Heart right ventricle (tissue), 16 donors: ENCODE measurements at places on chromosomes 7 and 10. TPM values are rescaled to one million over a fixed set of nuclear protein-coding genes. Genes with fewer than 3 reads are reported as not detected.

DNA sequence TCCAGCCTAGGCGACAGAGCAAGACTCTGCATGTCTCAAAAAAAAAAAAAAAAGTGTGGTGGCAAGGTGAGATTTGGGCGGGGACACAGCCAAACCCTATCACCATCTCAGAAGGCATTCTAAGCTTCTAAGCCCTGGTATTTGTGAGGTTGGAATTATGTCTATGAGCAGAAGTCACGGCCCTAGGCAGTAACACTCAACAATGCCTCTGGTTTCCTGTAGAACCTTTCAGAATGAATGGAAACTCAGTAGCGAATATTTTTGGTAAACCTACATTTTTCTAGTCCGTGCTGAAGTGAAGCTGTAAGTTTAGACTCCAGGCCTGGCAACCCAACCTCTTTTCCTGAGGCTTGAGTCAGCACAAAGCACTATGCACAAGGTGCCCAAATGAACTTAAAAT, 88.3 kb downstream of the FAM107B start:
- no peak for DNase-seq

CPA1 gene
- polyA plus RNA-seq: 0.35 TPM

GRCh38 chr7:90007831-90008230, 146.4 kb upstream of the STEAP1 start:
- DNase-seq: no peak

FAM171A1 gene
- polyA plus RNA-seq: 7.7 TPM

ACSM6 gene
- not detected for polyA plus RNA-seq

GRCh38 chr7:25091779-25092178, 33.3 kb downstream of the CYCS start:
- no peak for DNase-seq

DNA sequence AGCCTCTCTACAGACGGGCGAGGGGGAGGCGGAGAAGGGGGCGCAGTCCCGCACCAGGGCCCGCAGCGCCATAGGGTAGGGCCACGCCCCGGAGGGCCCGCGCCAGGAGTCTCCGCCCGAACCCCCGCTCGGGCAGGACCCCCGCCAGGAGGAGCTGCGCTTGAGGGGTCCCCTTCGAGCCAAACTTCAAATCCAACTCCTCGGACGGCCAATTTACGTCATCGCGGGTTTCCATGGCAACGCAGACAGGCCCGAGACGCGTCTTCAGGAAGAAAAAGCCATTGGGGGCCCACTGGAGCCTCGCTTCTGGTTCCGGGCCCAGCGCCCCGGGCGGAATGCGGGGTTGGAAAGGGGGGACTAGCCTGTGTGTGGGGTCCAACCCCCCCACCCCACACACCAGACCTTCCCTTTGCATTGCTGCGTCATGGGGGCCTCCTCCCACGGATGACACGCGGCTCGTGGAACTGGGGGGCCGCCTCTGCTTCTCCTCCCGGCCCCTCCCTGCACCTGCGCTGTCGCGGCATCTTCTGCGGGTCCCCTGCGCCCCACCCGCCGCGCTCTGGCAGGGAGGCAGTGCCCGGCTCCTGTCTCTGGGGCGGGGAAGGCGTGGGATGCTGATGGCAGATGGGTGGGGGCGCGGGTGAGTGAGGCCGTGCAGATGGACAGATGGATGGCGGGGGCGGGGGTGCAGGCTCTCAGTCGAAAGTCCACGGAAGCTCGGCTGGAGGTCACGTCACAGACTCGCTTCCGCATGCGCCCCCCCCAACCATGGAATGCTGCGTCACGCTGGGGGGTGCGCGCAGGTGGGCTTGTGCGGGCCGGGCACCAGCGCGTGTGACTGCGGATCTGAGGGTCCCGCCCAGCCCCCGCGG, 1.2 kb downstream of the CALY start:
- DNase-seq: peak; percentile 56

DNA sequence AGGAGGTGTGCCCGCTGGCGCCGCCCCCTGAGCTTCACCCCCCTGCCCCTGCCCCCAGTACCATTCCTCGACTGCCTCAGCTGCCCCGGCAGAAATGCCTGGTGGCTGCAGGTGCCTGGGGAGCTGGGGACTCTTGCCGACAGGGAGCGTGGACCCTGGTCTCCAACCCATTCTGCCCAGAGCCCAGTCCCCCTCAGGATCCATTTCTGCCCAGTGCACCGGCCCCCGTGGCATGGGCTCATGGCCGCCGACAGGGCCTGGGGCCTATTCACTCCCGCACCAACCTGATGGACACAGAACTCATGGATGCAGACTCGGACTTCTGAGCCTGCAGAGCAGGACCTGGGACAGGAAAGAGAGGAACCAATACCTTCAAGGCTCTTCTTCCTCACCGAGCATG, 12.7 kb upstream of the AHCYL2 start:
- no peak for DNase-seq

SLC18A3 gene
- polyA plus RNA-seq: not detected

INSYN2A gene
- not detected for polyA plus RNA-seq

BPGM gene
- polyA plus RNA-seq: 19.7 TPM

C7orf57 gene
- not detected for polyA plus RNA-seq

PRTFDC1 gene
- 5.6 TPM for polyA plus RNA-seq

- DNase-seq: peak; percentile 49
Observed at GRCh38 chr7:2638224-2638991, 6.6 kb downstream of the TTYH3 start.

DNA sequence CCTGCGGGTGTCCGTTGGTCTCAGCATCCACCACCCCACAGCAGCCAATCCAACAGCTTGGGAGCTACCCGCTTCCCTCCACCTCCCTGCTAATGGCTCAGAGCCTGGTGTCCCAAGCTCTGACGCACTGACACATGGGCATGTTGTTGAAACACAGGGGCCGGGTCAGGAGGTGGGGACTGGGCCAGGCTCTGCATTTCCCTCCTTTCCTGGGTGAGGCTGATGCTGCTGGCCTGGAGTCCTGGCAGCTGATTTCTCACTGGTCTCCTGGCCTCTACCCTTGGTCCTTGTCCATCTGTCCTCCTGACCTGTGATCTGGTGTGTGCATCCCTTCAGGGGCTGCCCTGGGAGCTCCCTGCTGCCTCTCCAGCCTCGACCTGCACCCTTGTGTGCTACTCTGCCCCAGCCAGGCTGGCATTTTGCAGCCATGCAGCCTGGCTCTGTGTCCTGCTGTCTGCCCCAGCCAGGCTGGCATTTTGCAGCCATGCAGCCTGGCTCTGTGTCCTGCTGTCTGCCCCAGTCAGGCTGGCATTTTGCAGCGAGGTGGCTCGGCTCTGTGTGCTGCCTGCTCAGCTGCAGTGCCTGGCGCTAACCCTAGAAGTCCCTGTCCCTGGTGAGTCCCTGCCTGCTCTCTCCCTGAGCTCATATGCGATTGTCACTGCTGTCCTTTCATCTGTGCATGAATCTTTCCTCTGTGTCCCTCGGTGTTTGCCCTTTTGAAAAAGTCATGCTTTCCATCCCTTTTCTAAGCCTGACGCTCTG, 14.0 kb downstream of the AMZ1 start:
- DNase-seq: peak; percentile 38

GRCh38 chr7:41994746-41995110, 242.3 kb downstream of the GLI3 start:
- DNase-seq: no peak

LIPF gene
- polyA plus RNA-seq: 0.95 TPM

PIK3AP1 gene
- polyA plus RNA-seq: 1.0 TPM

DNA sequence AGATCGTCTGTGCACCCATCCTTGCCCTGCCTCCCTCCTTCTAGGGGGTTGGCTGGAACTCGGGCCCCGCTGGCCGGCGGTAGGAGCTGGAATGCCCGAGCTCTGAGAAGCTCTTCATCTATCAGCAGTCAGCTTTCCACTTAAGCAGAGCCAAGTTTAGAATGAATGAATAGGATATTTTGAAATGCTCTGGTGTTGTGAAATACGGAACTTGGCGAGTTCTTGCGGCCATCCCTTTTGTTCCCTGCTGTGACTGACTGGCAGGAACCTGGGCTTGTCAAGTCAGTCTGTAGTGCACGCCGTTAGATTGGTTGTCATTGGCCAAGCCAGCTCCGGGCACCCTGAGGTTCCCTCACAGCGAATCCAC, 33.3 kb downstream of the FOXK1 start:
- DNase-seq: peak; percentile 69

DNA sequence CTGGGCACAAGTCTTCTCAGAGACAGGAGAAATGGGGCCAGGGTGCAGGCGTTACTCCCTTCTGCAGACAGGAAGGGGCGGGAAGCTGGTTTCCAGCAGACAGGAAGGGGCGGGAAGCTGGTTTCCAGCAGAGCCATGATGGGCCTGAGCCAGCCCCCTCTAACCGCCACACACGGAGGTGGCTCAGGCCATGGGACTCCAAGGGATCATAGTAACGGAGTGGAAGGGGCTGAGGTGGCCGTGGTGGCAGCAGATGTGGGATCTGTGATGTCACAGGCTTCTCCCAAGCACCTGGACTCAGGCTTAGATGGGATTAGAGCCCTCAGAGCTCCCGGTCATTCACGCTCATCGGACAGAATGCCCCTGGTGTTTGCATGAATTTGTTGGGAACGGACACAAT, 177.8 kb downstream of the USP6NL start:
- DNase-seq: no peak

STAMBPL1 gene
- polyA plus RNA-seq: 0.94 TPM

GRID1 gene
- 0.44 TPM for polyA plus RNA-seq

DNA sequence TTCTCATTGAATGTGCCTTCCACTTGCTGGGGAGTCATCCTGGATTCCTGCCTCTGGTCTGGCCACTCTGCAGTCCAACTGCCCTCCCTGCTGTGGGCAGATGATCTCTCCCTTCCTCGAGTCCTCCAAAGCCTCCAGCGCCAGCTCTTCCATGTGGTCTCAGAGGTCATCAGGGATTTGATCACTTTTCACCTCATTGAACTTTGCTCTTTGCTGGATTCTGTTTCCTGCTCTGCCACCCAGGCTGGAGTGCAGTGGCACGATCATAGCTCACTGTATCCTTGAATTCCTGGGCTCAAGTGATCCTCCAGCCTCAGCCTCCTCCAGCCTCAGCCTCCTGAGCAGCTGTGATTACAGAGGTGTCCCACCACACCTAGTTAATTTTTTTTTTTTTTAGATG, 22.1 kb upstream of the TBXAS1 start:
- no peak for DNase-seq

GRCh38 chr7:120774481-120774880, 83.5 kb downstream of the TSPAN12 start:
- DNase-seq: no peak

DNA sequence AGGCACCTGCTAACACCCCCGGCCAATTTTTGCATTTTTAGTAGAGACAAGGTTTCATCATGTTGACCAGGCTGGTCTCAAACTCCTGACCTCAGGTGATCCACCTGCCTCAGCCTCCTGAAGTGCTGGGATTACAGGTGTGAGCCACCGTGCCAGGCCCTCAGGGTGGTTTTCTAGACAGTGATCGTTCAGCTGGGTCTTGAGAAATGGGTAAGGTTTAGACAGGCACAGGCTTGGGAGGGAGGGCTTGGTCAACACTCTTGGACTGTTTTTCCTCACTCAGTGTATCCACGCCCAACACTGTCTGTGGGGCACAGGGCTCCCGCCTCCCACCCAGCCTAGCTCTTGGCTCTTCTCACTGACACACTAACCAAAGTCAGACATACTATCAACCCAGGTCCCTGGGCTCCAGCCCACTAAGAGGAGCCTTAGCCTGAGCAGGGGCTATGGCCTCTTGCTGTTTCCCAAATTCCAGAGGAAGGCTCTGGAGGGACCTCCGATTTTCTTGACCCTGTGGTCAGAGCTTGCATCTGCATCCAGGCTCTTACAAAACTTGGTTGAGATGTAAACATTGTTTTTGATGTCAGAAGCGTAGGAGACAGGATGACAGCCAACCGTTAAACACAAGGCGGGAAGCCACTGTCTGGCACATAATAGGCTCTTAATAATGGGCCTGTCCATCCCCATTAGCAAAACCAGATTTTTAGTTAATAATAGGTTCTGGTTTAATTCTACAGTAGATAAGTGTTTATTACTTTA, 143.9 kb downstream of the PRKAG2 start:
- no peak for DNase-seq

DNA sequence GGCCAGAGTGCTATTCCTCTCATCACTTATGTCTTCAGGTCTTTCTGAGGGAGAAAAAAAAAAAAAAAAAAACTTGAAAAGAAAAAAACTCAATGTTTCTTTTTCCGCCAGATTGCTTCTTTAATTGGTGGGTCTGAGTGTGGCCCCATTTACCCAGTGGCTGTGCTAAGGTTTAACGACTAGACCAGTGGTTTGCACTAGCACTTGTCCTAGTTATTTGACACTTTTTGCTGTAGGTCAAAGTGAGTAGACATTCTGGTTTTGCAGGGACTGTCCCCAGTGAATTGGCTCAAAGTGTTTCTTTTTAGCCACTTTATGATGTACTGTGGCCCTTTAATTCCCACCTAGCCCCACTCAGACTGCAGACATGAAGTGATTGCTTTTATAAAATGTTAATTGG, 273.3 kb downstream of the PTEN start:
- no peak for DNase-seq

GRCh38 chr7:48094861-48095293, 5.8 kb downstream of the UPP1 start:
- no peak for DNase-seq

DNA sequence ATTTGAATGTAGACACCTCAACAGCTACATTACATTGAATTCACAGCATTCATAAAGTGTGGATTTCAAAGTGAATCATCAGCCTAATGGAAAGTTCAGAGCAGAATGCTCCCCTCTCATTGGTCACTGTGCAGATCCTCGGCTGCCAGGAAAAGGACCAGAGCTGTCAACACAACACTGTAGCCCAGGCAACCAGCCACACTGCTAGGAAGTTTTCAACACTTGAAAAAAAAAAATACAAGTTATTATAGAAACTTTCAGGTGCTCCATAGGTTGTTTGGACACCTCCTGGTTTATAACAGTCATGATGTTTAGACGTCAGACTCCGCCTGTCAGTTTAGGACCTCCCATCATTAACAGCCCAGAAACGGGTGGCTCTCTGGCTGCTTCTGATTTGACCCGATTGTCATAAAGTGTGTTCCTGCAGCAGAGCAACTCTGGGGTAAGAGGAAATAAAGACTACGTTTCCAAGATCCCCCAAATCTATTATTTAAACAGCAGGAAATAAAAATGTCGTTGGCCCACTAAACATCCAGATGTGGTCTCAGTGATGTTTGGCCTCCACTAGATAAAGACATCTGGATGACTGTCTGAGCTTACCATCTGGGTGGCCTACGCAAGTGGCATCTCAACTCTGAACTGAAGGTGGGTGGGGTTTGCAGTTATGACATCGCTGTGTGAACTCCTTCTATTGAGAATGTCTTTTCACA, 117.4 kb downstream of the CABCOCO1 start:
- DNase-seq: peak; percentile 19

GRCh38 chr7:130821864-130822263, 87.9 kb upstream of the KLF14 start:
- no peak for DNase-seq
